Aorta (tissue), 5 donors: ENCODE measurements at places on chromosomes 7 and 10. TPM values are rescaled to one million over a fixed set of nuclear protein-coding genes. Genes with fewer than 3 reads are reported as not detected.

DNA sequence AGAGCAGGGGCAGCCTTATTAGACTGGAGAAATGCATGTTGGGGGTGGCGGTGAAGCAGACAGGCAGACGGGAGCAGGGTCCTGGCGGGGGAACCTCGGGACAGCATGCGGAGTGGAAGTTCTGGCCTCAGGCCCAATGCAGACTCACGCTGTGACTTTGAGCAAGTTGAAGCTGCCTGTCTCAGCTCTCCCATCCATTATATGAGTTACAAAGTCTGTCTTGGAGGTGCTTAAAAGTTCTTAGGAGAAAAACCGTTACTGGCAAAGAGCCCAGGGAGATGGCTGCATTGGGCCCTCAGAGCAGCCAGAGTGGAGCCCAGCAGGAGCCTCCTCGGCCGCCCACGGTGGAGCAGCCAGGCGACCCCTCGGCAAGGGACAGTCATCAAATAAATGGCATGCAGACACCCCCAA, 509.5 kb downstream of the PLXNA4 start:
- peak; percentile 88 for DNase-seq

GRCh38 chr10:78437998-78438906, 404.6 kb downstream of the RPS24 start:
- no peak for DNase-seq

PNLIPRP3 gene
- not detected for total RNA-seq

GRCh38 chr7:2029211-2029905, 203.4 kb downstream of the MAD1L1 start:
- peak; percentile 15 for DNase-seq

GRCh38 chr10:130814610-130815009, 496.9 kb downstream of the TCERG1L start:
- DNase-seq, result peak; percentile 31

DNA sequence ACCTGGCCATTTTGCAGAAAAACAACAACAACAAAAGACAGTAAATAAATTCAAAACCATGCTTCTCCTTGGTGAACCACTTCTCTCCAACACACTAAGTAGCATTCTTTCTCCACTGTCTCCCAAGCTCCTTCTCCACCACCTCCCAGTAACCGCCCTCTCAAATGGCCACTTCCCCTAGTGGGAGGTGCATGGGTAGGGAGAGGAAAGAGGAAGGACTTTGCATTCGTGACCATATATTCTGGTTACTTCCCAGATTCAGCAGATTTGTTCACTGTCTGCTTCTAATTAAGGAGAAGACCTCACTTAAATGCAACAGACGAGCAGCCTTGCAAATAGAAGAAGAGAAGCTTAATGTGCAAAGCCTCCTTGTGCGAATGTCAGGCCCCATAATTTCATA, 166.8 kb downstream of the SORCS1 start:
- peak; percentile 65 for DNase-seq

RTKN2 gene
- 0.29 TPM for total RNA-seq

DNA sequence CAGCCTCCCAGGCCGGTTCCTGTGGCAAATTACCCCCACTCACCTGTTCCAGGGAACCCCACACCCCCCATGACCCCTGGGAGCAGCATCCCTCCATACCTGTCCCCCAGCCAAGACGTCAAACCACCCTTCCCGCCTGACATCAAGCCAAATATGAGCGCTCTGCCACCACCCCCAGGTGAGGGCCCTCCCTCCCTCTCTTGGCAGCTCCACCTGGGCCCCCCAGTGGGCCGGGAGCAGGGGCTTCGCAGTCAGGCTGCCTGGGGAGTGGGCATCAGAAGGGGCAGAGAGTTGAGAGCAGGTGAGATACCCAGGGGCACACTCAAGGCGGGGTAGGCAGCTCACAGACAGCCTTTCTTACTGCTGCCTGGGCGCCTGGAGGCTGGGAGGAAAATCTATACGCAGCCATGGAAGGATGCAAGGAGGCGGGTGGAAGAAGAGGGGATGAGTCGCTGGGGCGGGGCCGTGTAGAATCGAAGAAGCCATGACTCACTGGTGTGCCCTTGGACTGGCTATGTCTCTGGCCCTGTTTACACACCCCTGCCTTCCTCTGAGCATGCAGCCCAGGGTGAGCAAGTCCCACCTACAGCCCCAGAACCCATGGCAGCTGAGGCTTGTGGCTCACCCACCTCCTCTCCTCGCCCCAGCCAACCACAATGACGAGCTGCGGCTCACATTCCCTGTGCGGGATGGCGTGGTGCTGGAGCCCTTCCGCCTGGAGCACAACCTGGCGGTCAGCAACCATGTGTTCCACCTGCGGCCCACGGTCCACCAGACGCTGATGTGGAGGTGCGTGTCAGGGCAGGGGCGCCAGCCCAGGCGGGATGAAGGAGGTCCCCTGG, 48.6 kb upstream of the PPIF start:
- peak; percentile 82 for DNase-seq

DNA sequence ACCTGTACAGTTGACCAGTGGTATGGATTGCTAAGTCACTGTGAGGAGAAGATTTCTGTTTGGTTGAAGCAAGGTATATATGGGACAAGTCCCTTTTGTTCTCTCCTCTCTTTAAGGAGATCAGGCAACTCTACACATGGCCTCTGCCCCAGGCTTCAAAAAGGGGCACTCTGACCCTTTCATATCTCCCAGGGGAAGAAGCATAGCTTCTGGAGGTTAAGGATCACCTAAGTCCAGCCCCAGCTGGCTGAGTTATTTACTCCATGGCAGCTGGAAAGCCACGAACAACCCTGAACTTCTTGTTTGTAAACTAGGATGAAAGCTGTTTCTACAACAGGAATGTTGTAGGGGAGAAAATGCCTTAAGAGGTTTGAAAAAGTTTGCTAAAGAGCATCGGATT, 129.2 kb upstream of the FEZF1 start:
- DNase-seq, result no peak

DNA sequence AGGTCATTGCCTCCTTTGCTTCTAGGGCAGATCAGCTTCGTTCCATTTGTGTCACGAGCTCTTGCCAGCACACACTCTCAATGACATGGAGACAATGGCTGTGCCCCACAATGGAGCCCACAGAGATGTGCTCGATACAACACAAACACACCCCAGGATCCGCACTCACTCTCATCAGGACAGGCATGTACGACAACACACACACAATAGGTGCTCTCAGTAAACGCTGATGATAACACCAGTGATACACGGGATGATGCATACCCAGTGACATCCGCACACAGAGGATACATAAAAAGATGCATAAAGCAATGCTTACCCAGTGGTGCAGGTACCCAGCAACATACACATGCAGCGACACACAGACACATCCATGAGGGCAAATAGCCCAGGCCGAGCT, 61.2 kb upstream of the LBX1 start:
- no peak for DNase-seq

GRCh38 chr7:19617901-19618300, 90.9 kb downstream of the POLR1F start:
- no peak for DNase-seq

DNA sequence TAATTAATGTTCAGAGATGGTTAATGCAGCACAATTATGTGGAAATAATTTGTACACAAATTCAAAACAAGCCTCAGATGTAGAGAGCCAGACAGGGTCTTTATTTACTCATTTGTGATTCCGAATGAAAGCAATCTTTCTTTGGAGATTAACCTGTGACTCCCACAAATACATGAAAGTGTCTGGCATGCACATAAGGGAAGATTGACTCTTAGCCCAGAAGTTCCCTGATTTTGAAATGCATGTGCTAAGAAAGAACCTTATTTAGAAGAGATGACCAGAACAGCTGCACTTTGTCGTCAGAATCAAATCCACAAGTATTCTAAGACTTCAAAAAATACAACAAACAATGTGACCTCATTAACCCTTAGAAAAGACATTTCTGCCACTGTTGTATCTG, 45.1 kb downstream of the RNLS start:
- DNase-seq, result no peak

DNA sequence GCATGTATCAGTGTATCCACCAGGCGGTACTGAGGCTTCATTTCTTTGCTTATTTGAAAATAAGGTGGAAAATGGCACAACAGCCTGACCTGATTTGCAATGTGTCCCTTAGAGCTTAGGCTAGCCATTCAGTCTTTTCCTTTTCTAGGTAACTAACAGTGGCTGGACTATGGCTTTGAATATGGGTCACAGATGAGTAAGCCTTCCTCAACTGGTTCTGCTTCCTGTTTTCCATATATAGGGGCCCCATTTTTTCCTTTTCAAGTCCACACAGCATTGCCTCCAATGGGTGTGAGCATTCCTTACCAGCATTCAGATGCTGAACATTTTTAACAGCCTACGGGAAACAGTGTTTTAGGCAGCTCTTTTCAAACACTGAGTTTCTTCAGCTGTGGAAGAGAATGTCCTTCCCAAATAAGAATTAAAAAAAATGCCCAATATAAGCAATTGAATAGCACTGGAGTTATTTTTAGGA, 3.9 kb upstream of the ITGB1 start:
- no peak for DNase-seq

- DNase-seq, result no peak
These were observed 69.7 kb upstream of the APBB1IP start for GRCh38 chr10:26368463-26368862.

GRCh38 chr10:75572478-75572877, 141.1 kb downstream of the LRMDA start:
- no peak for DNase-seq

GRCh38 chr7:94182066-94182465, 177.9 kb upstream of the BET1 start:
- no peak for DNase-seq
